NCI-H524 treated with DMSO at 0.1 percent for 48 hours (cell line): ENCODE measurements at places on chromosomes 3 and 15.

- peak; percentile 30 for DNase-seq
These were observed 1.0 kb downstream of the DCBLD2 start for GRCh38 chr3:98900265-98901118.

GRCh38 chr15:69652293-69652692, 199.7 kb downstream of the RPLP1 start:
- no peak for DNase-seq

DNA sequence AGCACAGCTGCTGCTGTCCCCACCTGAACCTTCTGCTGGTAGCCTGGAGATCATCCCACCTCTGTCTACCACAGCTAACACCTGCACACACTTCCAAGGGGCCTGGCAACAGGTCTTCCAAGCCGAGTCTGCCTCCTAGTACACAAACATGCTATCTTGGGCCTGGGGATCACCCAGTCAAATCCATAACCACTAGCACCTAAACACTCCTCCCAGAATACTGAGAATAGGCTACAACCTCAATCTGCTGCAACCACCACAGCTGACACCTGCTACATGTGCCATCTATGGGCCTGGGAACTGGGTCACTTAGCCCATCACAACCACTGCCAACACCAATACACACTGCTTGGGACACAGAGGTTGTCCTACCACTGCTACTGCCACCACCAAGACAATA, 362.8 kb upstream of the ARPP21 start:
- no peak for DNase-seq

DNA sequence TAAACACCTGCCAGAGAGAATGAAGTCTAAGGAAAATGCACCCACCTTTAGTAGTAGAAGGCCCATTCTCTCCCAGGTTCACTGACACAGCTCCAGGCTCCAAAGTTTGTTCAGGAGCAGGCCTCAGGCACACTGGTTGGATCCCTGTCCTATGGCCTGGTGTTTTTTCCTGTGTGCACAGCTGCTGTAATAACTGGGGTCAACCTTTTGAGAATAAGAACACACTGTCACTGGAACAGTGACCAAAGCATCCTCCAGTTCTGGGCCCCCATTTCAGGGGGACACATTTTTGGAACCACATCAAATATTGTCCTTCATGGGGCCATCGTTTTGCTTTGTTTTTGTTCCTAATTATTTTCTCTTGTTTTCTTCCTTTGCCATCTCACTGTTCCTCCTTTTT, 95.8 kb downstream of the ARNT2 start:
- no peak for DNase-seq

DNA sequence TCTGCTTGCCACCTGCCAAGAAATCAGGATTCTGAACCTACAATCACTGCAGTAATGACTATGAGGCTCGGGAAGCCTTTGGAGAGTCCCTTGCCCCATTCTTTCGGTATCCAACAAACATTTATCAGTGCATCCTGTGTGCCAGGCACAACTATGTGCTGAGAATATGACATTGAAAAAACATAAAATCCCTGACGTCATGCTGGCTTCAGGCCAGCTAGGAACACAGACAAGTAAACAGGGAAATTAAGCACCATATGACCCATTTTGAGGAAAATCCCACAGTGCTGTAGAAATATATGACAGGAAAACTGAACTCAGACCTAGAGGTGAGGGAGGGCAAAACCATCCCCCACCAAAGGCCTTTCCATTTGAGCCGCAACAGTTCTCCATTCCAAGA, 34.1 kb upstream of the DET1 start:
- no peak for DNase-seq

DNA sequence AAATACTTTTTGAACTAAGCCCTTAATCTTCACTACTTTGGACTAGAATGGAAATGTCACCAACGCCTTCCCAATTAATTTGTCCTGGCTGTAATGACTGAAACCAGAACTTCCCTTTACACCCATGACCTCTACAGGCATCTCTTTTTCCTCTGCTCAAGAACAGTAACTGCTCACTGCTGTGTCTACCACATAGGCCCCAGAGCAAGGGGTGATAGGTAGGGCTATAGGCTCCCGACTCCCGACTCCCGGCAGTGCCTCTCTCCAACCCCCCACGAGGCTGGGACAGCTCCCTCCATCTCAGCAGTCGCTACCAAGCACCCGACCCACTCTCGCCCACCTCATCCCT, 384 bp upstream of the LEKR1 start:
- DNase-seq, result no peak

- no peak for DNase-seq
These were observed 22.5 kb downstream of the CCDC33 start for GRCh38 chr15:74258456-74259291.

DNA sequence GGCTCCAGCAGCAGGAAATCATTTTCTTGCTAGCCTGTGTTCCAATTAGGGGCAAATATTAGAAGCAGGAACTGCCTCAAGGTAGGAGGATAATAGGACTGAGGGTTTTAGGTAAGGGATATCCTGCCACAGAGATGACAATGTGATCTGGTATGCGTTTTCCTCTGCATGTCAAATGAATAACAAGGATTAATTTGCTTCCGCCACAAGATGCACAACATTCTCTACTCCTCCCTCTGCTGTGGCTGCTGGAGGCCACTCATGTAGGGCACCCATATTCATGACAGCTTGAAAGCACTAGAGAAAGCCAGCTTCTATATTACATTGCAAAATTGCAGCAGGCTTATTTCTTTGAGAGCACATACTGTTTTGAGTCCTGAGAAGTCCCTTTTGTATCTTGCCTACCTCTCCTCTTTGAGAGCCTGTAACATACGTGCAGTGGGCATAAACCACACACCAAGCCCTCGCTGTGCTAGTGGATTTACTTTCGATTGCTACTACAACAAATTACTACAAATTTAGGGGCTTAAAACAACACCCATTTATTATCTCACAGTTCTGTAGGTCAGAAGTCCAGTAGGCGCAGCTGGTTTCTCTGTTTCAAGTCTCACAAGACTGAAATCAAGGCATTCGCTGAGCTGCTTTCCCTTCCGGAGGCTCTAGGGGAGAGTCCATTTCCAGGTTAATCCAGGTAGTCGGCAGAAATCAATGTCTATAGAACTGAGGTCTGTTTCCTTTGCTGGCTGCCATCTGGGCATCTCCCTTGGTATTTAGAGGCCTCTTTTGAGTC, 5.9 kb upstream of the CD47 start:
- no peak for DNase-seq

GRCh38 chr3:11768604-11769003, 78.1 kb downstream of the TAMM41 start:
- DNase-seq, result no peak

- DNase-seq, result no peak
These were observed 21.1 kb downstream of the GCNT3 start for GRCh38 chr15:59632714-59633113.

GRCh38 chr3:149826636-149827035, 13.6 kb downstream of the RNF13 start:
- DNase-seq, result no peak

DNA sequence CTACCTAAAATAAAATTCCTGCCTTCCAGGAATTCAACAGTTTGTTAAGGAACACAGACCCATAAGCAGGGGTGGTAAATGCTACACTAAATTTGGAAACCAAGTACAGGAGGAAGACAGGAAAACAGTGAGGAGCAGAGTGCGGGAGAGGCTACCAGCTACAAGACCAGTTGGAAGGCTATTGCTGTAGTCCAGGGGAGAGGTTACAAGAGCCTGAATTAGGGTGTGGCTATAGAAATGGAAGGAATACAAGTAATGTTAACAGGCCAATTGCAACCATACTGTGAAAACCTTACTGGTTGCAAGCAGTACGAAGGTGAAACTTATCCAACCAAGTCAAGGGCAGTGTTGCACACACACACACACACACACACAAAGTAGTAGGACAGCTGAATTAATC, 880 bp upstream of the ARMC8 start:
- no peak for DNase-seq

DNA sequence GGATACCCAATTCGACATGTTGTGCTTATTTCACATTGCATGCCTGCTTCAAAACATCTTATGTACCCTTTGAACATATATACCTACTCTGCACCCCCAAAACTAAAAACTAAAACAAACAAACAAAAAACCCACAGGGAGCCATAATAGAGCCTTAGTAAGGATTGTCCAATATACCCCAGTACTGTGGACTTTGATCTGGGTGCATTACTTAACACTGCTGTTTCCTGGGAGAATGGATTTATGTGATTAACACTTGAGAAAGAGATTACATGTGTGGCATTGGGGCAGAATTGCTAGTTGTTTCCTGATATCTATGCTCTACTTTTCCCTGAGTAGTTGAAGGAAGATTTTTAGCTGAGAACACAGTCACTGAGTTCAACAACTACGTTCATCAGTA, 583.4 kb upstream of the ROBO1 start:
- DNase-seq, result no peak

GRCh38 chr3:52533623-52534280, at the start of gene NT5DC2:
Gene NT5DC2, minus strand, starts transcription at chr3:52533857. Its CDS starts 120 bp downstream, at chr3:52533737.
- DNase-seq, result no peak

DNA sequence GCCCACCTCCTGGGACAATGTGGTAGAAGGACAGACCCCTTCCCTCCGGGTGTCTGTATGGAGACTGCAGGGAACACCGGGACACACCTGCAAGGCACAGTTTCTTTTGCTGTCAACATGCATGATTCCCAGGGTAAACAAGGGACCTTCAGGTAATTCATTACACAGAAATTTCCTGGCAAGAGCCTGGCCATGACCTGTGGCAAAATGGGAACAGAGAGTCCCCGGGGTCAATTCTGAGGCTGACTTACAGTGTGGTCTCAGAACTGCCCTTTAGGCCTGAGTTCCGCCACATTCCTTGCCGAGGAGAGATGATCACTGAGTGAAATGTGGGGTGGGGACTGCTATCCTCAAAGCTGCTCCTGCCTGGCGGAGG, 6.3 kb downstream of the STARD5 start:
- DNase-seq, result no peak

DNA sequence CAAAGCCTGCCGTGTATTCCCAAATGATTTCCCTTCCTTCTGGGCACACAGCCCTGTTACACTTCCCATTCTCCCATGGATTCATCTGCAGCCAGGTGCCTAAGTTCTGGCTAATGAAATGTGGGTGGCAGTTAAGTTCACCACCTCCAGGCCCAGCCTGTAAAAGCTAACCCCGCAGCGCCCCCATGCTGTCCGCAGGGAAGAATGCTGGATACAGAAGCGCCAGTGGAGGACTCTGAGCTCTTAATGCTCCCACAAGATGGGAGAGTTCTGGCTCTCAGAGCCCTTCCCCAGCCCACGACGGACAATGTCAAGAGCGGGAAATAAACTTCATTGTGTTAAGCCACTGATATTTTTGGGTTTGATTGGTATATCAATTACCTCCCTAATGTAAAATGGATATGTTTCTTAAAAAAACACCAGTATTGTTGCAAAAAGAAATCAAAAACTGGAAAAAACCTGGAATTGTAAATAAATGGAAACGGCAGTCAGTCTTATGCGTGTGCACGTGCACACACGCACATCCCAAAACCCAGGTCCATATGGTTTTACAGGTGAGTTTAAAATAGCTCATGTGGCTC, 37.7 kb upstream of the FGD5 start:
- DNase-seq, result no peak

DNA sequence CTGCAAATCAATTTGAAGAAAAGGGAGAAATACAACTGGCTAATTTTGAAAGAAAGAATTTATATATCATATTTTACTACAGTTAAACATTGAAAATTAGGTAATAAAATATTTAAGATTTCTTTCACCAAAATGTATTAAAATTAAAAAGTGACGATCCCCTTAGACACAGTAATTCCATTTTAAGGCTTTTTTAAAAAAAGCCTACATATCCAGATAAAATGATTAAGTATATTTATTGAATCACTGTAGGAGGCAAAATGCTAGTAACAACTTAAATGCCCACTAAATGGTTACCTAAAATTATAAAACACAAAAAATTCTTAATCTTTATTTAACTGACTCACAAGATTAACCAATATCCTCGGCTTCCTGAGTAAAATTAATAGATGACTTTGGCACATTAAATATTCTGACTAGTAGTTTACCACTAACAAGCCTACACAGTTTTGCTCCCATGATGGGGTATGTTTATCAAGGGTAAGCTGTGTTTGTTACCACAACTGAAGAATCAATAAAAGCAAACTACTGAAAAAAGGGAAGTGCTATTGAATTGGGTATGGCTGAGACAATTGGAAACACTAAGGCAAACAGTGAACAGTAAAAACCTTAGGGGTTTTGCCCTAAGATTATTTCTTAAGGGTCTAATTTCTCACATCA, 28.4 kb downstream of the ANKRD28 start:
- no peak for DNase-seq

DNA sequence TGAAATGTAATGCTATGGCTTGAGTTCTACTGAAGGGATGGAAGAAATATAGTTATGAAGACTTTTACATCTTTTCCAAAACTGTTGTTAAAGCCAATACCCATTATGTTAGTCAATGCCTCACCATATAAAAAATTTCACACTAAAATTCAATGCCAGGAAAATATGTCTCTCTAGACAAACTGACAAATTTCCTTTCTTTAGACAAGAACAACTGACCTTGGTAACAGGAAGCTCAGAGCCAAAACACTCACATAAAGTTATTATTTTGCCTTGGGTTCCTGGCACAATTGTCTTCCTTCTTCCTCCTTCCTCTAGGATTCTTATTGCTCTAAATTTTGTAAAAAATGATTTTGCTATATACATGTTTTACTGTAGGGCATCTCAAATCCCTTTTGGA, 26.7 kb downstream of the INTS14 start:
- no peak for DNase-seq

- DNase-seq, result no peak
These were observed 143.3 kb upstream of the GMNC start for GRCh38 chr3:191005790-191006189.

- no peak for DNase-seq
These were observed 18.1 kb upstream of the P2RY13 start for GRCh38 chr3:151347432-151347831.

- no peak for DNase-seq
These were observed 5.1 kb downstream of the HPS3 start for GRCh38 chr3:149134575-149134974.

DNA sequence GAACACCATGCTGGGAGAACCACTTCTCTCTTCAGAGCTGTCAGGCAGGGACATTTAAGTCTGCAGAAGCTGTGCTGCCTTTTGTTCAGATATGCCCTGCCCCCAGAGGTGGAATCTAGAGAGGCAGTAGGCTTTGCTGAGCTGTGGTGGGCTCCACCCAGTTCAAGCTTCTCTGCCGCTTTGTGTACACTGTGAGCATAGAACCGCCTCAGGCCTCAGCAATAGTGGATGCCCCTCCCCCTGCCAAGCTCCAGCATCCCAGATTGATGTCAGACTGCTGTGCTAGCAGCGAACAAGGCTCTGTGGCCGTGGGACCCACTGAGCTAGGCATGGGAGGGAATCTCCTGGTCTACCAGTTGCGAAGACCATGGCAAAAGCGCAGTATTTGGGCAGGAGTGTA, 121.6 kb downstream of the NFKBIZ start:
- no peak for DNase-seq

DNA sequence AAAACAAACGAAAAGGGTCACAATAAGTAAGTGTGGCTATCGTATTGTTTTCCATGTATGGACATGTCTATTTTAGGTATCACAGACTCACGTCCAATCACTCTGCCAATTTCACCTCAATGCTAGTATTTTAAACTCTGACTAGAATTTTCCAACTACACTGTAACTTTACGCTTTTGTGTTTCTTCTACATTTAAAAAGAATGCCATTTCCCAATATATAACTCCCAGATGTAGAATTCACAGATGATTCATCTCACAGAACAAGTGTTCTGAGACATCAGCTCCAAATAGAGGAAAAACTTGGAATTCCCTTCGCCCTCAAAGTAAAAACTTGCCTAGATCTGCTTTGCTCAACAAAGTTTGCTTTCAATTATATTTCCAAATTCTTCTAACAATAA, 14.2 kb downstream of the LRIG1 start:
- no peak for DNase-seq

- no peak for DNase-seq
These were observed 233.2 kb upstream of the TPM1 start for GRCh38 chr15:62809115-62809967.

GRCh38 chr3:16849229-16849628, 35.5 kb upstream of the PLCL2 start:
- DNase-seq, result no peak
